Neuronal stem cell (in vitro differentiated cells): ENCODE measurements at places on chromosomes 2 and 18.

DNA sequence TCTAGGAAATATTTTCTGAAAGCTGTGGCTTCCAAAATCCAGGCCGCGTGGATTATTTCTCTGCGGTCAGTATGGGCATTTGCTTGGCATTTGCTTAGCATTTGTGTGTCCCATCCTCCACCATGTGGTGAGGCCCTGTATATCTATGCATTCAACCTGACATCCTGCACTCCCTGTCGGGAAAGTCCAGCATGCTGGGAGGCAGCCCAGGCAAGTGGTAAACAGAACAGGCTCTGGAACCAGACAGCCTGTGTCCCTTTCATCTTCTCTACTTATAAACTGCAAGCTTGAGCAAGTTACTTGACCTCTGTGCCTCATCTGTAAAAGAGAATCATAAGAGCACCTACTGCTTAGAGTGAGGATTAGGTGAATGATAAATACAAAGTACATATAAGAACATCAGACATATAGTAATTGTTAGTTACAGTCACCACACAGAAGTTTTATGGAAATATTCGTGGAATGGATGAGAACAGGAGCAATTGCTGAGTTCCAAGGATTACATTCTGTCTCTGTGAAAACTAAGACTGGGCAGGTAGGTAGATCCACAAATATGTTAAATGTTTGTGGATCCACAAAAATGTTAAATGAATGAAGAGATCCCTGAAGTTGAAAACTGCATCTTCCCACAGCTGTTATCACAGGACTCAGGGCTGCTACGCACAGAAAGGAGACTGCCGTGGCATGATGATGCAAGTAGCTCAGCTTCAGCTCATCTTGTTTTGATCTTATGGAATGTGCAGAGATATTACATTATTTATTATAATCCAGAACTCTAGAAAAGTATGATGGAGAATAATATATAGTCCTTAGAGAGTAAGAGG is 317.0 kb upstream of the MMADHC start:
- DNase-seq = no peak

DNA sequence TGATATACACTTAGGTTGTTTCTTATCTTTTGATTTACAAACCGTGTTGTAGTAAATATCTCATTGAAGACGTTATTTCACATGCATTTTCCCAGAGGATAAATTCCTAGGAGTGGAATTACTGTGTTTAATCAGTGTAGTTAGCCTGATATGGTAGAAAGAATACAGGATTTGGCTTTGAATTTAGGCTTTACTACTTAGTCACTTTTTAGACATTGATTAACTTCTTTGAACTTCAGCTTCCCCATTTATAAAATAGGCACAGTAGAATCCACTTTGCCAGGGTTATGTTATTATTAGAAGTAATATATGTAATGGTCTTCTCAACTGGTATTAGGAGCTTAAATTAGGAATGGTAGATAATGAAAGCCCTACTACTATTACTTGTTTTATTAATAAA is 27.4 kb downstream of the PSMD14 start:
- no peak for DNase-seq

GRCh38 chr2:236641051-236641726 is 71.6 kb downstream of the ACKR3 start:
- no peak for DNase-seq

- no peak for DNase-seq
Measured at GRCh38 chr18:77140439-77141109, 8.0 kb upstream of the MBP start.

DNA sequence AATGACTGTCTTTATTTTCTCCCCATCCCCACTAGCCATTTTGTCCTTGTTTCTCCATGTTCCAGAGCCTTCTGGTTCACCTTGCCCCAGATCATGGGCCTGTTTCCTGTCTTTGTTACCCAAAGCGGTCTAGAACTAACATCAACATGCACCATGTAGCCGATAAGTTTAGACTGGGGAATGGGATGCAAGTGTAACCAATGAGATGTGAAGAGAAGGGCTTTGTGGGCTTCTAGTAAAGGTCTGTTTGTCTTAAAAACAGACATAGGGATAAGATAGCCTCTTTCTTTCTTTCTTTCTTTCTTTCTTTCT is 25.7 kb downstream of the INPP5D start:
- DNase-seq = no peak

DNA sequence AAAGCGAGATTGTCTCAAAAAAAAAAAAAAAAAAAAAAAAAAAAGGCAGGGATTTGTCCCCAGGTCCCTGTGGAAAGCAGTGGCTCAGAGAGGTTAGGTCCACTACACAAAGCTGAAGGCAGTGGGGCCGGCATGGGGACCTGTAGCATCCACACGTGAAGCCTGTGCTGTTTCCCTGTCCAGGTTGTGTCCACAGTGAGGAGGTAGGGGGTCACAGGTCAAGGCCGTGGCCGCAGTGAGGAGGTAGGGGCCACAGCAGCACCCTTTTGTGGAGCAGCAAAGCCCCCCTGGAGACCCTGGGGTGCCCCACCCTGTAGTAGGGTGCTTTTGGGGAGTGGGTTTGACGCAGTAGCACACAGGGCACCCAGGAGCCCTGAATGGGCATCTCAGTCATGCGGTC is 14.0 kb downstream of the TMEM177 start:
- DNase-seq = no peak

GRCh38 chr2:109304242-109304641 is 175.2 kb downstream of the SH3RF3 start:
- no peak for DNase-seq

DNA sequence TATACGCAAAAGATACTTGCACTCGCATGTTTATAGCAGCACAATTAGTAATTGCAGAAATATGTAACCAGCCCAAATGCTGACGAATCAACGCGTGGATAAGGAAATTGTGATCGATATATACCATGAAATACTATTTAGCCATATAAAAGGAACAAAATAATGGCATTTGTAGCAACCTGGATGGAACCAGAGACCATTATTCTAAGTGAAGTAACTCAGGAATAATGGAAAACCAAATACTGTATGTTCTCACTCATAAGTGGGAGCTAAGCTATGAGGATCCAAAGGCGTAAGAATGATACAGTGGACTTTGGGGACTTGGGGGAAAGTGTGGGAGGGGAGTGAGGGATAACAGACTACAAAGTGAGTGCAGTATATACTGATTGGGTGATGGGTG is 1008.0 kb upstream of the CRIM1 start:
- no peak for DNase-seq

DNA sequence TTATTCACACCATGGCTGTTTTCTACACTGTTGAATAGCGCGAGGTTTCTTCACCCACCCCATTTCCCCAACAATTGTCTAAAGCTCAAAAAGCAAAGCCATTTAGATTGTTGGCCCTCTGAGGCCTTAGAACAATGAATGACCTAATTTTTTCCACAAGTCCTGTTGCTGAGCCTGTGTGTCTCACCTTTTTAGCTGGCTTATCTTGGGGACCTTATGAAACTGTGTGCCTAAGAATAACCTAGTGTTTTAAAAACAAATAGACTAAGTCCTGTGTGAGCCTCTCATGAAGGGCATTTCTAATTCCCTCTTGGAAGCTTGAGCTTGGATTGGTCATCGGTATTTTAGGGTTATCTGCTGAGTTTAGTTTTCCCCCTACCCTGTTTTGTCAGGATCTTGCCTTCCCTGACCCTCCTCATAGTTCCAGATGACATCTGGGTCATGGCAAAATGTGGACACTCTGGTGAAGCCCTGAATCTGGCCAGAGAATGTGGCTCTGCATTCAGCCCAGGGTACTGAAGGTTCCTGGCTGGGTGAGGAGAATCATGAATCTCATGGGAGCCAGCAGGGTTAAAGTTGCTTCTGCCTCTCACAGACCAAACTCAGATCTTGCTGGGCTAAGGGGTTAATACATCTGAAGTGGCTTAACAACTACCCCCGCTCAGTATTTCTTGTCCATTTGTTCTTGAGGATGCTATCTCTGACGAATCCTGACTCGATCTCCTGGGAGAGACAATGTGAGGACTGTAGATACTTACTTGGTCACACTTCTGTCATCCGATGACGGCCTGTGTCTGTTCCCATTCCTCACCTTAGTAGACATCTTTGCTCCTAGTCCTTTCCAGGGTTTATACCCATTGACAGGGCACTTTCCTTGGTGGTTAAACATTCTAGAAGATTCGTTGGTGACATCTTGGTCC is 104.2 kb upstream of the MAP4K3 start:
- DNase-seq = no peak

DNA sequence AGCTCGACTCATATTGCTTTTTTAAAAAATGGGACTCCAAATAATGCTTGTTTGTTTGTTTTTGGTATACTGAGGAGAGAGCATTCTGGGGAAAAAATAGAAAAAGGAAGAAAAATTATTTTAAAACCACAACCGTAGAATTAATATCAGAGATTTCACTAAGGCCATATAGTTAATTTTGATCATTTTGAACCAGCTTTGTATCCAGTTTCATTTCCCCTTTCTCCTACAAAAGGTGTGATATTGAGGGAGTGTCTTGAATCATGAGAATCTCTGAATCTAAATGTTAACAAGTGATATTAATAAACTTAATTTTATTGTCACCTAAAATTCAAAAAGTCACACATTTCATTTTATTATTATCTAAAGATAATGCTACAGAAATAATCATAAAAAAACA is 198.5 kb upstream of the GALNT5 start:
- no peak for DNase-seq

DNA sequence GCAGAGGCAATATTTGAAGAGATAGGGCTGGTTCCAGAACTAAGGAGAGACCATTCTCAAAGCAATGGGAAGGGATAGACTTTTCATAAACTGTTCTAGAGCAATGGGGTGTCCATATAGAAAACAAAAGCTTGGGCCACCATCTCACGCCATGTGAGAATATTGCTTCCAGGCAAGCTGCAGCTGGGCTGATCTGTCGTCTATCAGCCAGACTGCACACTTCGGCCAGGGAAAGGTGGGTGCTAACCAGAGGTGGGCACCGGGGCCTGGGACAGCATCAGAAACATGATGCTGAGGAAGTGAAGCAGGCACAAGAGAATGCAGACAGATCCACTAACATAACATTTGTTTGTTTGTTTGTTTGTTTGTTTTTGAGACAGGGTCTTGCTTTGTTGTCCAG is 43.7 kb downstream of the MYO7B start:
- no peak for DNase-seq

DNA sequence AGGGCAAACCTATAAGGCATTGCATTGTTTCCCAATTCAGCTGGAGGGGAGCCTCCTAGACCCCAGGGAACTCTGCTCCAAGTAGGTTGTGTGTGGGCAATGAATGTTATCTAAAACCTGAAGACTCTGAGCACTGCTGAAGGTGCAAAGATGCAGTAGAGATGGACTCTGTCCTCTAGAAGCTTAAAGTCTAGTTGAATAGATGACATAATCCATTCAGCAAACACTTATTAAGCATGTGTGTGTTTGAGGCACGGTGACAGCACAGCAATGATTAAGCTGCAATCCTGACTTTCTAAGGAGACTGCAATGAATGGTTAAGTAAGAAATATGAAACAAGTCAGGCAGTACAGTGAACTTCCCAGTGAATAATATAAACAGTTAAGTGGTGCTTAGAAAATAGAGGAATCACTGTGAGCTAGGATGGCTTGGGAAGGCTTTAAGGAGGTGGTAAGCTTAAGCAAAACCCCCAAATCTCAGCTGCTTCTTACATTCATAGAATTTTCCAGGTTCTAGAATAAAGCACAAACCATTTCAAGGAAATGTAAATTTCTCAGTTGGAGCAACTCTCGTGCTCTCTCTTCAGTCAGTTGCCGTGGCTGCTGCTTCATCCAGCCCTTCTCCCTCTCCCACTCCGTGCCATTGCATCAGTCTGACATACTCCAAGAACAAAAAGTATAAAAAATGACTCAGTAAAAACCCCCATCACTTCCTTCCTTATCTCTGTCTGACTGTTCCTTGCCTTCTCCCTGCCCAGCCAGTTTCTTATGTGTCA is 19.1 kb downstream of the MXD1 start:
- no peak for DNase-seq

DNA sequence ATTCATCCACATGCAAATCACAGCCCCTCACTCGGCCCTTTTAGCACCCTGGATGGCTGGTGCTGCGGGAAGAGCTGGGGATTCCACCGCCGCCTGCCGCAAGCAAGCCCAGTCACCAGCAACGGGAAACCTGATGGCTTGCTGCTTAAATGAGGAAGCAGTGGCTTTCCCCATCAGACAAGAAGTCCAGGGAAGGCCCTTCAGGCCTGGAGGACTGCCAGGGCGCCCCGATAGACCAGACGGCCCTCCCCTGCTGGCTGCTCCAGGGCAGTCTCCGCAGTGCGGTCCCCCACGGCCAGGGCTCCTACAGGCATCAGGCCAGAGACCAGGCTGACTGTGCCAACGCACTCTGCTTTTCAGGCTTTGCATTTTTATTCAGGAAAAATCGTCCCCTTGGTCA is 439.1 kb downstream of the EIPR1 start:
- no peak for DNase-seq

- DNase-seq = no peak
Measured at GRCh38 chr2:138615257-138615656, 113.7 kb downstream of the SPOPL start.

GRCh38 chr2:240782221-240782885 is 37.7 kb downstream of the KIF1A start:
- DNase-seq = no peak

GRCh38 chr2:194343167-194343566 is 1313.9 kb upstream of the SLC39A10 start:
- DNase-seq = no peak
